ENCODE measurements at places on chromosomes 2 and 18.

- no peak for DNase-seq
Measured at GRCh38 chr2:45731141-45731540, 79.7 kb downstream of the PRKCE start.

DNA sequence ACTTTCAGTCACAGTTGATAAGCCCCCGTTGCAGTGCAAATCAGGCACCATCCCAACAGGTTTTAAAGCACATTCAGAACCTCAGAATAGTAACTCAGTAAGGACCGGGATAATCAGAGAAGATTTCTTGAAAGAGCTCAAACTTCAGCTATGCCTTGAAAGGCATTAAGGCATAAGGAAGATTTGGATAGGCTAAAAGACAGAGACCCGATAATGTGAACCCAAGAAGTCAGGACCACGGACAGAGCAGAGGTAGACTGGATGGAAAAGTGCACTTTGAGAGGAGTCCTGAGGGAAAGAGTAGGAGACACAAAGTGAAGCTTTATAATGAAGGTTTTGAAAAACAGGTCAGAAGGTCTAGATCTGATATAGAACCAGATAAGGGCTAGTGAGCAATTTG lies 36.9 kb upstream of the KLF7 start:
- no peak for DNase-seq

GRCh38 chr2:68935471-68935870 lies 17.2 kb downstream of the GKN2 start:
- DNase-seq, result no peak

- no peak for DNase-seq
Measured at GRCh38 chr2:36380624-36381481, 25.3 kb downstream of the CRIM1 start.

GRCh38 chr2:171102802-171103201 lies 57.9 kb downstream of the TLK1 start:
- DNase-seq, result no peak

GRCh38 chr2:102872388-102872787 lies 110.6 kb downstream of the TMEM182 start:
- no peak for DNase-seq

GRCh38 chr2:118932949-118933348 lies 9.0 kb upstream of the MARCO start:
- no peak for DNase-seq

DNA sequence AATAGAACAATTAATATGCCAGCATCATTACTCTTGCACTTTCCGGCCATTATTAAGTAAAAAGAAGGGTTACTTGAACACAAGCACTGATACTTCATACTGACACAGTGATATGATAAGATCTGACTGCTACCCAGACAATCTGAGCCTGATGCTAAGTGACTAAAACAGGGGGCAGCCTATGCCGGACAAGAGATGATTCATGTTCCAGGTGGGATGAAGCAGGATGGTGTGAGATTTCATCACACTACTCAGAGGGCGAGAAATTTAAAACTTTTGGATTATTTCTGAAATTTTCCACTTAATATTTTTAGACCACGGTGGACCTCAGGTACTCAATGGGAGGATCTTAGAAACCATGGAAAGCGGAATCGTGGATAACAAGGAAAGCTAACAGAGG lies 61.7 kb downstream of the LIPG start:
- DNase-seq, result no peak

- DNase-seq, result peak; percentile 19
Measured at GRCh38 chr18:56869189-56869777, 218.1 kb downstream of the WDR7 start.

- DNase-seq, result no peak
Measured at GRCh38 chr2:239308661-239309397, 92.0 kb downstream of the HDAC4 start.

GRCh38 chr2:161576421-161576820 lies 47.8 kb upstream of the SLC4A10 start:
- no peak for DNase-seq

- DNase-seq, result no peak
Measured at GRCh38 chr18:48872234-48873145, 78.3 kb downstream of the SMAD7 start.

DNA sequence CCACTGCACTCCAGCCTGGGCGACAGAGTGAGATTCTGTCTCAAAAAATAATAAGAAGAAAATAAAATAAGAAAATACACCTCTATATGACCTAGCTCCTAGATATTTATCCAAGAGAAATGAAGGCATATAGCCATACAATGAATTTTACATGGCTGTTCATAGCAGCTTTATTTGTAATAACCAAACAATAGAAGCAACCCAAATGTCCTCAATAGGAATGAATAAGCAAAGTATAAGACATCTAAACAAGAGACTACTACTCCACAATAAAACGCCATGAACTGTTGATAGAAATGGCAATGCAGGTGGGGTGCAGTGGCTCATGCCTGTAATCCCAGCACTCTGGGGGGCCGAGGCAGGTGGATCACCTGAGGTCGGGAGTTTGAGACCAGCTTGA lies 31.2 kb upstream of the MYCN start:
- DNase-seq, result no peak

DNA sequence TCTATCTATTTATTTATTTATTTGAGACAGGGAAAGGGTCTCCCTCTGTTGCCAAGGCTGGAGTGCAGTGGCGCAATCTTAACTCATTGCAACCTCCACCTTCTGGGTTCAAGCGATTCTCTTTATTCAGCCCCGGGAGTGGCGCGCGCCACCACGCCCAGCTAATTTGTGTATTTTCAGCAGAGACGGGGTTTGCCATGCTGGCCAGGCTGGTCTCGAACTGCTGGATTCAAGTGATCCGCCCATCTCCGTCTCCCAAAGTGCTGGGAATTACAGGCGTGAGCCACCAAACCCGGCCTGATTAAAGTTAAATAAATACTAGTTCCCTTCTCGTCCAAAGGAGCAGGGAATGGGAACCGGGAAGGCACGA lies 4.2 kb upstream of the CTDSP1 start:
- DNase-seq, result no peak

- no peak for DNase-seq
Measured at GRCh38 chr18:70194227-70194890, 11.1 kb downstream of the RTTN start.

GRCh38 chr2:191369034-191369433 lies 123.8 kb downstream of the MYO1B start:
- DNase-seq, result no peak

DNA sequence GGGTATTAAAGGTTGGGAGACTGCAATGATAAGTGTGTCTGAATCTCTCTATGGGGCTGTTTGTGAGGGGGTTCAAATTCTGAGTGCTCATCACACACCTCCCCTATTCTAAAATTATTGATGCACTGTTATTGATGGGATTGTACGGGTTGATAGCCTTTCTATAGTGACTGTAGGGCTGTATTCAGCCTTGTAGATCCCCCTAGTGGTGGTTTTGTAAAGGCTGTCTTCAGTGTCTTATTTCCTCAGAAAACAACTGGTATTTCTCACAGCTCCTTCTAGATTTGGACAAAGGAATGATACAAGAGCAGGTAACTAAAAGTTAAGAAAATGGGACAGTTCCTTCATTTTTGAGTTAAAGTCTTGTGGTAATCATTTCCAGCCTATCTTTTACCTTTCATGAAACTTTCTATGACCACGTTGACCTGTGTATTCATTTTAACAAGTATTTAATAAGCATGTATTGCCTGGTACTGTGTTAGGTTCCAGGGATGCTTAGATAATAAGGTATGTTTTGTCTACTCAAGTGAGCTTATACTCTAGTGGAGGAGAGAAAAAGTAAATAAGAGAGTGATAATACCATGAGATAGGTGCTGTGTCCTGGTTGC lies 21.2 kb downstream of the SMAD4 start:
- DNase-seq, result peak; percentile 64

DNA sequence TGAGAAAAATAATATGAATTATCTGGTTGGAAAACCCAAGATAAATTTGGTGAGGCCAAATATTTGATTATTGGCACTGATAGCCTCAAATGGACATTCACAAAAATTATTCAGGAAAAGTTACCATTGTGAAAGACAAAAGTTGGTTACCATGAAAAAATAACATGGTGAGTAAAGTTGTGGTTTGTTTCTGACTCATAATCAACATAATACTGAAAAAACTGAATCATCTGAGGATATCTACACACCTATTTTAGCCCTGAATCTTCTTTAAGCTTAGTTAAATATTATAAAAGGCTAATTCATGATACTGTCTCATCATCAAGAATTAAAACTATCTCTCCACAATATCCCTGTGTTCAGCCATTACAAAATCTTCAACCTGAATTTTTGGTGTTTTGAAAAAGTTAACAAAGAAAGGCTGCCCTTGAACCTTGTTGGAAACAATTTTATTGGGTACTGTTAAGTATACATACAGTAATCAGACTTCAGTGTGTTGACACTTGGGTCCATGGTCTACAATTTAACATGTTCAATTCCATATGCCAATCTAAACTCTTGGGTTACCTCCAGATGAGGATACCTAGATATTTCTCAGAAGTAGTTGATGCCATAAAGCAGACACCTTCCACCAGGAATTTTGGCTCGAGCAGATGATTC lies 607.5 kb upstream of the SLC39A10 start:
- DNase-seq, result no peak

DNA sequence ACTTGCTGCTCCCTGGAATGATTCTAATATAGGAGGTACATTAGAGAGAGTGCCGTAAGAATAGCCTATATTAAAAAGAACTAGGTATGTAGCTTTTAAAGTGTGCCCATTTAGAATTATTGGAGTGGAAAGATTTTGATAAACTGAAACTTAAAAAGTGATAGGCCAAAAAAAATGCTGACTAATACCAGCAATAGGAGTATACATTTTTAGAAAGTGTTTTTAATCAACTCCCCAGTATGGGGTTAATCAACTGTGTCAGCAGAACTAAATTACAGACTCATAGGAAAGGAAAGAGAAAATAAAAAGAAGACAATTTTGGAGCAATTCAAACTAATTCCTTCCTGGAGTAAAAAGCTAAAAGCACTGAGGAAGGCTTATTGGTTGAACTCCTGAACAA lies 13.3 kb upstream of the MEIS1 start:
- DNase-seq, result no peak

DNA sequence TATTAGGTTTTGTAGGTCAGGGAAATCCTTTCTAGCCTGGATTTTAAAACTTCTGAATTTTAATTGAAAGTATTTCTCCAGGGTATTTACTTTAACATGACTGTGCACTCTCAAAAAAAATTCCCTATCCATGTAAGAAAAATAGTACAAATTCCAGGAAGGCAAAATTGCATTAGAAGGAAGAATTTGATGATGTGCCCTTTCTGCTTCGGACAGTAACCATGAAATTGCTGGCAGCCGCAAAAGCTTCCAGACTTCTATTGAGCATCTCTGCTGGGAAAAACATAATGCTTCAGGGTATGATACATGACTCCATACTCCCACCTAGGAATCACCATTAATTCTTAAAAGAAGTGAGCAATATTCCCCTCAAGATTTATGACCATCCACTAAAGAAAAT lies 17.2 kb upstream of the KLF7 start:
- no peak for DNase-seq

DNA sequence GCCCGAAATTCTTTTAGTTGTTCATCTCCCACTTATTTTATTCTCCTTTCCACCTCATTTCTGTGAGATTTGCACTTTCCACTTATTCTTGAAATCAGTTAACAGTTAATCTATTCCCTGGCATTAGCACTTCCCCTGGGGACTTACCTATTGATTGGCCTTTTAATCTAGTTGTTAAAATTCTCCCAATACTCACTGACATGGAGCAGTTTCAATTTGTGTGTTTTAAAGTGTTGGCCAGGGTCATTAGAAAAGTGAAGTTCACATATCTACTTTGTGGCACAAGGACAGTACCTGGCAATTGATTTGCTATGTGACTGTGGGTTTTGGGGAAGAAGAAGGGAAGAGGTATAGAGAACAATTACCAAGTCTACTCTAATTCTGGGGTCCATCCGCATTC lies 83.1 kb downstream of the LYPD6 start:
- no peak for DNase-seq

DNA sequence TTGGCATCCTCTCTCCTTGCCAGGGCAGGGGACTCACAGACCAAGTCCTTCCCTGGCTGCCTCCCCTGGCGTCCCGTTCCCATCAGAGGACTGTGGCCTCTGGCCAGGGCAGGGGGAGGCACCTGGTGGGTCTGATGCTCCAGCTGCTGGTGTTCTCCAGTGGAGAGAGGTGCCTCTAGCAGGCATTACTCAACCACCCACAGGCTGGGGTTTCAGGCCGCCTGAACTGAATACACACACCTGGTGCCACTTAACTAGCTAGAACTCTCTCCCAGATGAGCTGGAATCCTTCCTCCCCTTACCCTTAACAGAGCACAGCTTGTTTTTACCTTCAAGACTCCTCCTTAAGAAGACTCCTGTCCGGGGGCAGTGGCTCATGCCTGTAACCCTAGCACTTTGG lies 37.7 kb upstream of the CNGA3 start:
- no peak for DNase-seq

DNA sequence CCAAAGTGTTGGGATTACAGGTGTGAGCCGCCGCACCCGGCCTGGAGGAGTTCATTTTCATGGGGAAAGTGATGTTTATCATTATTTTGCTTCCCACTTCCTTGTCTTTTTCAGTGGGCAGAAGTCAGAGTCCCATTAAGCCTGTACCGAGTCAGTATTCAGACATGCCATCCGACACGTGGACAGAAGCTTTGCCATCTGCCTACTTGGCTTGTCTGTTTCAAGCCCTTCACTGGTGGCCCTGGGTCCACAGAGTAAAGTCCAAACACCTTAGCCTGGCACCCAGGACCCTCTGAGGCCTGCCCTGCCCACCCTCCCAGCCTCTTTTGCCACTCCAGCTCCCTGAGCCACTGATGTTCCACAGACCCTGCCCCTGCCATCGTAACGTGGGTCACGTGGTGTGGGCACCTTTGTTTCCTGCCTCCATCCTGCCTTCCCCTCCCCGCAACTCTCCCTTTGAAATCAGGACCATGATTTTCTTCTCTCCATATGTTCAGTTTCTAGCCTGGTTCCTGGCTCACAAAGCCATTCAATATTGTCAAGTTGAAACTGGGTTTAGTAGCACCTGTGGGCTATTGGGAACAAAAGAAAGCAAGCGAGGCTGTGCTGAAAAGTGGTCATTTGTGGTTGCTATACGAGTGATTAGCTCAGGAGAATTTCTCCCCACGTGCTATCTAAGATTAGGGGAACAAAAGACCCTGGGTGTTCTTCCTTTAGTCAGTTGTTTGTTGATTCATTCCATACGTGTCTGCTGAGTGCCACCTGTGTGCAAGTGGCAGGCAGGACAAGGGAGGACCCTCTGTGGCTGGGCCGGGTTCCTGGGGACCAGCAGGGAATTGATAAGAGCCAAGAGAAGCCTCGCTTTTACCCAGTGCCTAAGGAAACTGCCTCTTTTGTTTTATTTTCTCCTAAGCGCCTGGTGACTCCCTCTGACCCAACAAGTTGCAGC lies 5.1 kb upstream of the ODC1 start:
- DNase-seq, result no peak

Data from CD4-positive, alpha-beta T cell treated with Interleukin-15 for 4 hours (primary cell).